ENCODE measurements at places on chromosomes 2 and 18. TPM values are rescaled to one million over a fixed set of nuclear protein-coding genes. Genes with fewer than 3 reads are reported as not detected.

- H3K4me1 ChIP-seq = no peaks in the 10 kb centered on the region
- H3K27me3 ChIP-seq = peaks cover 7% of the 10 kb centered on the region
- no peak for DNase-seq
- no peak overlapping the region for H3K27ac ChIP-seq
- H3K4me3 ChIP-seq = no peak overlapping the region
Observed at GRCh38 chr2:70608373-70608772, 54.7 kb upstream of the TGFA start.

Gene CD8B2
- total RNA-seq = 1.1 TPM

Gene ADAM23
- total RNA-seq = 2.4 TPM

GRCh38 chr2:141534666-141535362 lies 596.0 kb downstream of the LRP1B start:
- H3K27ac ChIP-seq = no peak overlapping the region
- no peak for DNase-seq
- H3K4me1 ChIP-seq = no peaks in the 10 kb centered on the region
- no peaks in the 10 kb centered on the region for H3K36me3 ChIP-seq

GRCh38 chr2:173264603-173265366 lies 89.9 kb upstream of the CDCA7 start:
- H3K4me3 ChIP-seq = peak overlapping the region; percentile 49
- DNase-seq = peak; percentile 27
- peak overlapping the region; percentile 15 for H3K27ac ChIP-seq
- peaks cover 1% of the 10 kb centered on the region for H3K36me3 ChIP-seq
- H3K27me3 ChIP-seq = no peaks in the 10 kb centered on the region

Gene ICA1L
- total RNA-seq = 12.6 TPM

Data from activated T-cell treated with anti-CD3 and anti-CD28 coated beads, Interleukin-2, amount 50 U/mL, for 72 hours (primary cell).